Stomach (tissue), 19 donors: ENCODE measurements at places on chromosomes 13 and 19.
A peak's percentile ranks its signal among the peaks of the same experiment; 100 is the strongest.

DNA sequence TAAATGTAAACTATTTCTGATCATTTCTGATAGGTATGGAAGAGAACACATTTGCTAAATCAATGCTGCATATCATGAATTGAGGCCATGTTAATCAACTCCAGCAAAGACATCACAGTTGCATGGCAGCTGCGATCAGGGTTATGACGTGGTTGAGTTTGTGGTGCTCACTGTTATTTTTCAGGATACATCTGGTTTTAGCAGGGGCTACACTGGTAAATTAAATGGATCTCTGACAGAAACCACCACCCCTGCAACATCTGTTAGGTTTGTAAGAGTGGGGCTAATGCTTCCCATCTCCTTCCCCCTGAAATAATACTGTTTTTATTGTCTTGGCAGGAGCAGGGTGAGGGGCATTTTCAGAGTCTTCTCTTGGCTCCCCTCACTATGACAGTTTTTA lies 444.4 kb upstream of the ZNF507 start:
- no peak for DNase-seq

GRCh38 chr13:33918199-33918932 lies 100.4 kb downstream of the RFC3 start:
- no peak for DNase-seq

DNA sequence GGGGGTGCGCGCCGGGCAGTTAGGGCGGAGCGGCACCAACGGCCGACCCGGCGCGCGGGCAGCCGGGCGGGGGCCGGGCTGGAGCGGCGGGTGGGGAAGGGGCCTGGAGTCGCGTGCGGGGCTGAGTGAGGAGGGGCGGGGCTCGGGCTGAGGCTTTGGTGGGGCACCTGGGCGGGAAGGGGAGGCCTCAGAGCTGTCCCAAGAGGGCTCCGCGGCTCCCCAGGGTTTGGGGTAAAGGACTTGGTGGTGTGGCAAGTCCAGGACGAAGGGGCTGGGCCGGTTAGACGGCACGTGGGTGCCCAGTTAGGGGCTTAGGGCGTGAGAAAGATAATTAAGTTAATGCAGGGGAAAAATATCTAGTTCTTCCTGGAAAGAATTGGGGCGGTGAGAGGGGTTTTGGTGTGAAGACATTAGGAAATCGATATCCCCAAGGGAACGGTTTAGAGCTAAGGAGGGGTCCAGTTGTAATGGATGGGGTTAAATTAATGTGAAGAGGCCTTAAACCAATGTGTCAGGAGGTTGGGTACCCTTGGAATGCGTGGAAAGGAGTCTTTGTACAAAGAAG lies 496 bp downstream of the ZNF574 start:
- no peak for DNase-seq

DNA sequence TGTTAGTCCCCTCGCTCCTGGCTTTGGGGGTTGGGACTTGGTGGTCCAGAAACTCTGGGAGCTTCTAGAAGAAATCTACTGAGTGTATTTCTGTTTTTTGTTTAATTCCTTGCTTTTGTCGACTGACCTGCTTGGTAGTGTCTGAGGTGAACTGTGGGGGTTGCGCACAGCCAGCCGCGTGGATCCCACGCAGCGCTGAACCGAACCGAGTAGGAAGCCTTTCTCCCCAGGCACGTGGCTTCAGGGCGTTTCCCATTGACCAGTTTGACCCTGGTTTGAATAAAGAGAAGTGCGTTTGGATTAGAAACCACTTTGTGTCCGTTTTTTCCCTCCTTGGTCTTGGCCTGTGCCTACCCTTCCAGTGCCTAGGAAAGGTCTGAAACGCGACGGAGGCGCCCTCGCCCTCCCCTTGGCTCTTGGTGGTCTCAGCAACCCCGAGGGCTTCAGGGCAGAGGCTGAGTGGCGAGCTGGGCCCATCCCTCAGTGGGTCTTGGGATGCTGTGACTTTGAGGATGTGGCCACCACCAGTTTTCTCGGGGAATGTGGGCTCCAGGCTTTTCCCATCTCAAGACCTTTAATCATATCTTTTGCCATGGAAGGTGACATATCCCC lies 2.7 kb upstream of the RPS15 start:
- DNase-seq: no peak

DNA sequence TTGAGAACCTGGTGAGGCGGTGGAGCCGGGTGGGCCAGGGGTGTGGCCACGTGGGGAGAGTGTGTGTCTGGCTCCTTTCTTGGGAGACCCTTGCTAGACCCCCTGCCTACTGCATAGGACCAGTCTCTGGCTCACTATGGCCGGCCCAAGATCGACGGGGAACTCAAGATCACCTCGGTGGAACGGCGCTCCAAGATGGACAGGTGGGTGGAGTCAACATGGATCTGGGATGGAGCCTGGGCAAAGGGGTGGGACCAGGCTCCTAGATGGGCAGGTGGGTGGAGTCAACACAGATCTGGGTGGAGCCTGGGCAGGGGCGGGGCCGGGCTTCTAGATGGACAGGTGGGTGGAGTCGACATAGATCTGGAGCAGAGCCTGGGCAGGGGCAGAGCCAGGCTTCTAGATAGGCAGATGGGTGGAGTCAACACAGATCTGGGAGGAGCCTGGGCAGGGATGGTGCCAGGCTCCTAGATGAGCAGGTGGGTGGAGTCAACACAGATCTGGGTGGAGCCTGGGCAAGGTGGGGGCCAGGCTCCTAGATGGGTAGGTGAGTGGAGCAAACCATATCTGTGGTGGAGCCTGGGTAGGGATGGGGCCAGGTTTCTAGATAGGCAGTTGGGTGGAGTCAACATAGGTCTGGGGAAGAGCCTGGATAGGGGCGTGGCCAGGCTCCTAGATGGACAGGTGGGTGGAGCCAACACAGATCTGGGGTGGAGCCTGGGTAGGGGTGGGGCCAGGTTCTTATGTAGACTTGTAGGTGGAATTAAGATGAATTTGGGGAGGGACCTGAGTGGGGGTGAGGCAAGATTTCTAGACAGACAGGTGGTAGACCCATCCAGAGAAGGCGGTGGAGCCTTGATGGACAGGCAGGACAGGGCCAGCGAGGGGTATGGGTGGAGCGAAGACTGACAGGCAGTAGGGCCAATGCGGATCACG lies 56.5 kb downstream of the VAV1 start:
- no peak for DNase-seq

DNA sequence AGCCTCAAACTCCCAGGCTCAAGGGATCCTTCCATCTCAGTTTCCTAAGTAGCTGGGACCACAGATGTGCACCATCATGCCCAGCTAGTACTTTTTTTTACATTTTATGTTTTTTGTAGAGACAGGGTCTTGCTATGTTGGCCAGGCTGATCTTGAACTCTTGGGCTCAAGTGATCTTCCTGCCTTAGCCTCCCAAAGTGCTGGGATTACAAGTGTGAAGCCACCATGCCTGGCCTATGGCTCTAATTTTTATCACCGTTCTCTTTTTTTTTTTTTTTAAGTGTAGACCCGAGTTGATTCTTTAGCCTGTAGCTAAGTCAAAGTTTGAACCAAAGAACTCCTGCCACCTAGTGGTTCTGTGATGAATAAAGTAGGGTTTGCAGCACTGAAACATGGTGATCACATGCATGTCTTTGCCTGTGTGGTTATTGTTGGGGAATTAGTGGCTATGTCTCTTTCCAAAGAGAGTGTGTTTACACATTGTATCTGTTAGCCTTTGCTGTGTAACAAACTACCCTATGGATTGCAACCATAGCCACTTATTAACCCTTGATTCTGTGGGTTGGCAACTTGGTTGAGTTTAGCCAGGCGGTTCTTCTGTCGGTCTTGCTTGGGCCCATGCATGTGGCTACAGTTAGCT lies 11.6 kb downstream of the NFILZ start:
- DNase-seq: peak; percentile 69

GRCh38 chr19:2275588-2276428 lies 6.2 kb downstream of the PEAK3 start:
- no peak for DNase-seq

- DNase-seq: peak; percentile 56
Observed at GRCh38 chr13:39036212-39036611, 1.7 kb downstream of the PROSER1 start.

DNA sequence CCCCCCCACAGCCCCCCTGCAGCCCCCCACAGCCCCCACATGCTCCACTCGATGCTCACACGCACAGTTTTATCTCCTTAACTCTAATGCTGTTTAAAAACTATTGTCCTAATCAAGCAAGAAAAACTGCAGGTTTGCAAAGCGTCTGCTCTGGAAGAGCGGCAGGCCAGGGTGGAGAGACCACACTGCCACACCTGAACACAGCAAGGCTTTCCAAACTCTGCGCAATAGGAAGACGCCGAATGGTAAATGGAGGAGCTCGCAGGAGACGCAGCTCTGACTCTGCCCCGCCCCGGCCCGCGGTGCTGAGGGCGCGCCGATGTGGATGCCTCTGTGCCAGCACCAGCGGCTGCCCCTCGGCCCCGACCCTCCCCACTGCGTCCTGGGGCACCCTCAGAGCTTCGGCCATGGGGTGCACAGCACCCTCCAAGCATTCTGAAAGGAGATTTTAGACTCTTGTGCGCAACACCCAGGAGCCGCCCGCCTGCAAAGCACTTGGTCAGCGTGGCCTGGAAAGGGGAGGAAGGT lies 32.4 kb downstream of the RASA3 start:
- DNase-seq: no peak
